ENCODE measurements at places on chromosomes 5 and 9. TPM values are rescaled to one million over a fixed set of nuclear protein-coding genes. Genes with fewer than 3 reads are reported as not detected.

Gene PCDH1
- total RNA-seq = 1.7 TPM

Gene PRRX2
- total RNA-seq = 2.8 TPM

Gene RNF44
- 33.6 TPM for total RNA-seq

Gene ARID3C
- total RNA-seq = 0.18 TPM

Gene ECSCR
- total RNA-seq = not detected

Gene MELK
- 78.3 TPM for total RNA-seq

Gene TMEM232
- total RNA-seq = 0.10 TPM

Gene SLC1A3
- total RNA-seq = not detected

Gene RGP1
- 16.0 TPM for total RNA-seq

Gene PCDHGA10
- 0.01 TPM for total RNA-seq
